ENCODE measurements at places on chromosomes 7 and 10. TPM values are rescaled to one million over a fixed set of nuclear protein-coding genes. Genes with fewer than 3 reads are reported as not detected.

Gene HOGA1
- 0.75 TPM for total RNA-seq

Gene ACSM6
- not detected for total RNA-seq

Gene CDC14C
- not detected for total RNA-seq

Gene HHEX
- total RNA-seq = 7.7 TPM

Gene C10orf53
- total RNA-seq = not detected

Gene NPC1L1
- not detected for total RNA-seq

Gene NUPR2
- total RNA-seq = not detected

Gene DRGX
- total RNA-seq = not detected

Gene SEC61G
- 290 TPM for total RNA-seq
